Adrenal gland (tissue), 19 donors: ENCODE measurements at places on chromosomes 2 and 18. TPM values are rescaled to one million over a fixed set of nuclear protein-coding genes. Genes with fewer than 3 reads are reported as not detected.

GYPC gene
- 225 TPM for polyA plus RNA-seq

CHRND gene
- polyA plus RNA-seq, result not detected

ABCB11 gene
- polyA plus RNA-seq, result 0.13 TPM

ZBTB14 gene
- polyA plus RNA-seq, result 6.0 TPM

ITGB6 gene
- polyA plus RNA-seq, result 0.08 TPM

SMYD5 gene
- polyA plus RNA-seq, result 45.4 TPM
